ENCODE measurements at places on chromosomes 12 and 14.

DNA sequence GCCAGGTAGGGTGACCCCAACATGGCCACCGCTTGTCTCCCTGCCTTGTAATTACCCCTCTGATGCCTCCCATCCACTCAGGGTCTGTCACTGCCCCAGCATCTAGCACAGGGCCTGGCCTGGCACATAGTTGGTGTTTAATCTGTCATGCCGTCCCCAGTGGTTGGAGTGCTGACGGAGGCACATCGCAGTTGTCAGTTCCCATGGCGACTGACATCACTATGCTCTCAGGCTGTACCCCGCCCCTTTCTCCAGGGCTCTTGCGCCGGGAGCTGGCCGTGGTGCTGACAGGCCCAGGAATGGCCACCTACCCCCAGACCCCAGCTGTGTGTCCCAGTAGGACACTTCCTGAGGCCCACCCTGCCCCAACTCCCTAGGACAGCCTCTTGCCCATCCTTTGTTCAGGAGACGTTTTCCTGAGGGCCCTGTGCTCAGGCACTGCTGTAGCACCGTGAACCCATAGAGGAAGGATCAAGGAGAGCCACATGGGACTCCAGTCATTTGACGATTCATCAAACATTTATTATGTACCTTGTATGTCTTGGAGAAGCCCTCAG is 23.0 kb downstream of the FAM222A start:
- DNase-seq, result no peak

GRCh38 chr12:97159377-97159776 is 252.3 kb downstream of the NEDD1 start:
- no peak for DNase-seq

DNA sequence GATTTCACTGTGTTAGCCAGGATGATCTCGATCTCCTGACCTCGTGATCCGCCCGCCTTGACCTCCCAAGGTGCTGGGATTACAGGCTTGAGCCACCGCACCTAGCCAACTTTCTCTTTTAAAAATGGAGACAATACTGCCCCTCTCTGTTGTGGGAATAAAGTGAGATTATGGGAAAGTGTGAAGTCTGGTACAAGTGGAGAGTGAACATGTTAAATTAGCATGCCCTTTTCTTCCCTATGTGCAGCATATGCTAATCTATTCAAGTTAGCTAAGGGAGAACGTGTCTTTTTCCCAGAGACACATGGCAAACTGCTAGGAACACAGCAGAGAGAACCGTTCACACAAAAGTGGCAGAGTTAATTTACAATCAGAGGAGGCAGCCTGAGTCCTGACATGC is 1.5 kb downstream of the COPS7A start:
- DNase-seq, result no peak

- DNase-seq, result no peak
Measured at GRCh38 chr12:104219361-104219892, 3.8 kb downstream of the TXNRD1 start.

DNA sequence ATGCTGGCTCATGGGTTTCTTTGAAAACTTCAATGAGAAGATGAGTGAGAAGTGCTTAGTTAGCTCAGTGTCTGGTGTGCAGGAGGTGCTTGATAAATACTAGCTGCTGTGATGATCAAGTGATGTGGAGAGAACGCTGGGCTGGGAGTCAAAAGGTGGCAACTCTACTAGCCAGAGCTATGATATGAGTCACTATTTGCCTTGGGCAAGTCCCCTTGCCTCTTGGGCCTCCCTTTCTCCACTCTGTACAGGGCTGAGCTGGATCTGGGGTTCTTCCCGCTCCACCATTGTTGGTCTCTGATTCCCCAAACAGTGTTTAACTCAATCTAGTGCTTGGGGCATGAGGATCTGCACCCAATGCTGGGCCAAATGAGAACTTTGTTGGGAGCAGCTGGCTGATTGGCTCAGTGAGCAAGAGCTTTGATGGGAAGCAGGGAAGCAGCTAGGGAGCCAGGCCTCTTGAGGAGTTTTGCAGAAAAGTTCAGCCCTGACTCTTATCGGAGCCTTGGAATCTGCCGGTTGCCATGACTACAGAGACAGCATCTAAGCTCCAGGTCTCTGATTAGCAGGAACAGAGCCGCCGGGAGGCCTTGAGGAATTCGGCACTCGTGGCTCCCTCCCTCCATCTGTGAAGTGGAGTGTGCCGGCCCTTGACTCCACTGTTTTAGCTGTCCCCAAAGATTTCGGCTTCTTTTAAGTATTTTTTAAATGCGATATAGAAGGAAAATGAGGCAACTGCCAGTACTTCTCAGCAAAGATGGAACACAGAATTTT is 82.1 kb upstream of the HSPB8 start:
- DNase-seq, result no peak

DNA sequence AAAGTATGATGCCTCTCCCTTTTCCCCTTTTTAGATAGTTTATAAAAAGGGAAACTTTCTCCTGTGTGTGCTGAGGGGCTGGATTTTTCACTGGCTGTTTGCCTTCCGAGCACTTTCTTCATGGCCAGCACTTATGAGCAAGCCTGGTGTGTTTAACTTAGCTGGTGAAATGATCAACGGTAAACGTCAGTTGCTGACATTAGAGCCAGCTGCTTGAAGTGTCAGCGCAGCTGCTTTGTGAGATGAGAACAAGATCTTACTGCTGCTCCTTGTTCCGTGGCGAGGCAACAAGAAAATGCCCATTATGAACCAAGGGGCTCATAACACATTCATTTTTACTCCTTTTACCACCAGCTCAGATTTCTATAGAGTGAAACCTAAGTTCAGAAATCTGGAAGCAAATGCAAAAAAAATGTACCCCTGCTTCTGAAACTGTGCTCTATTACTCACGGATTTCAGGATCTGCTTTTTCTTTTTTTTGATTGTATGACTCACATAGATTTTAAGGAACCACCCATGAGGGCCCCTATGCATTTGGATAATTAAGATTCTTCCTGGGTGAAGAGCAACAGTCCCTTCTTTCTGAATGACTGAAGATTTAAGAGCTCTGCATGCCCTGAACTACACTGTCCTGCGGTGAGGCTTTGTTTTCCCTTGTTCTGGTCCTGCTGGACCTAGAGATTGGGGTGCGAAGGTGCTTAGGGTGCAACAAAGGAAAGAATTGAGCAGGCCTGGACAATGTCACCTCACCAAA is 74.3 kb upstream of the CPM start:
- DNase-seq, result no peak

- no peak for DNase-seq
Measured at GRCh38 chr14:91381801-91382670, 35.6 kb downstream of the CCDC88C start.

DNA sequence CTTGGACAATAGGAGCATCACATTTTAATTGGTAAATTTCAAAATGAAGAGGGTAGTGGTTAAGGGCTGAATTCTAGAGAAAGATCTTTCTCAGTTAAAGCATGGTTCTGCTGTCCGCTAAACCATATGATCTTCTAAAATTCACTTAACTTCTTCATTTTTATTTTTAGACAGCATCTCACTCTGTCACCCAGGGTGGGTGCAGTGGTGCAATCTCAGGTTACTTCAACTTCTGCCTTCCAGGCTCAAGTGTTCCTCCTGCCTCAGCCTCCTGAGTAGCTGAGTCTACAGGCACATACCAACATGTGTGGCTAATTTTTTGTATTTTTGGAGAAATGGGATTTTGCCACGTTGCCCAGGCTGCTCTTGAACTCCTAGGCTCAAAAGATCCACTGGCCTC is 226.7 kb upstream of the ABCD2 start:
- no peak for DNase-seq

GRCh38 chr14:32702562-32702961 is 236.1 kb upstream of the NPAS3 start:
- DNase-seq, result no peak

DNA sequence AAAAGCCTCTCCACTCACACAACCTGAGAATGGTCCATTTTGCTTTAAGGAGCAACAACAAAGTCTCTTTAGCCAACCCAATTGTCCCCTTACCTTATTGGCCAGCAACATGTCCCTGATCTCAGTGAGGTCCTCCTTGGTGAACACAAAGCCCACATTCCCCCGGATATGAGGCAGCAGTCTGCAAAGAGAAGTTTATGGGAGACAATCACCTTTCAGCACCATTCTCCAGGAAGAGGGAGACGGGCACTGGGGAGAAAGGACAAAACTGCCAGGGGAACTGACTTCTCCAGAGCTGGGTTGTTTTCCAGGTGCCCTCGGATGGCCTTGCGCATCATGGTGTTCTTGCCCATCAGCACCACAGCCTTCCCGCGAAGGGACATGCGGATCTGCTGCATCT is 1.9 kb downstream of the RPLP0 start:
- no peak for DNase-seq

GRCh38 chr14:95146079-95146771 is 11.1 kb downstream of the DICER1 start:
- DNase-seq, result no peak

DNA sequence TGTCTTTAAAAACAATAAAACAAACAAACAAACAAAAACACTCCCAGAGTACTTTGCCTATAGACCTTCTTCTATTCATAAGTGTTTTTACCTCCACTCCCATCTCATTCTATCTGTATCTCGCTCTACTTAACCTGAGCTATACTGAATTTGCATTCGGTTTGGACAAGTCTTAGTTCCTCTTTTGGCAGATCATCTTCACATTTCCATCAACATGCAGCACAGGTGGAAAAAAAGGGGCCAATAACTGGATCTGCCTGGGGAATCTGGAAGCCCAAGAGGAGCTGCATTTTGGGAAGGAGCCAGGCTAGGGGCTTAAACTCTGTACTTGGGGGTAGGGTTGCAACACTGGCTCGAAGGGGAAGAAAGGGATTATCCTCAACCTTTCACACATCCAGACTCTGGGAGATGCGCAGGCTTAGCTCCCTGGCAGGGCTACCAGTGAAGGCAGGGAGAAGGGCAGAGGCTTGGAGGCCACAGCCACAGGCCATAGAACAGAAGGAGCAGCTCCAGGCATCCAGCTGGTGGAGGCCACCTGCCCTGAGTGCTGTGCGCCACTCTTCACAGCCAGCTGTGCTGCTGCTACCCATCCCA is 4.1 kb downstream of the NINJ2 start:
- DNase-seq, result no peak
